ENCODE measurements at places on chromosomes 1 and 21.

- no peak for DNase-seq
Observed at GRCh38 chr1:24526940-24527542, 24.4 kb downstream of the RCAN3 start.

- no peak for DNase-seq
Observed at GRCh38 chr21:31203431-31204054, 140.5 kb downstream of the TIAM1 start.

- DNase-seq, result no peak
Observed at GRCh38 chr1:19212167-19212566, 2.1 kb upstream of the UBR4 start.

- DNase-seq, result no peak
Observed at GRCh38 chr1:42114229-42114628, 39.0 kb upstream of the GUCA2B start.

GRCh38 chr1:44318097-44319088 is 36.7 kb downstream of the ERI3 start:
- DNase-seq, result peak; percentile 35

DNA sequence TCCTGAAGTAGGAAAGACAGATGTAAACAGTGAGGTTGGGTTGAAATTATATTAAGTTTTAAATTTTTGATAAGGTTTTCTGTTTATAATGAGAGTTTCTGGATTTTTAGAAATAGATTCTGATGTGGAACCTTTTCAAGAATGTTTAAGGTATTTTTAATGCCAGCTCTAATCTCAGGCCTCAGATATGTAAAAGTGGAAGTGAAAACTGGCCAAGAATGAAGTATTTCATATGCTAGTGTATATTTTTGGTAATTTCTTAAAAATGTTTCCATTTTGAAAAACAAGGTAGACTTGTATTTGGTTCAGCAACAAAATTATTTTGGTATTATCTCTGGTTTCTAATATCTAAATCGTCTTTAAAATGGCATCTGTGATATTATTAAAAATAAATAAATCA is 14.4 kb downstream of the IFNAR1 start:
- DNase-seq, result no peak
